ENCODE measurements at places on chromosomes 1 and 21.

- no peak for DNase-seq
Observed at GRCh38 chr21:44051462-44051941, 39.4 kb downstream of the TRAPPC10 start.

DNA sequence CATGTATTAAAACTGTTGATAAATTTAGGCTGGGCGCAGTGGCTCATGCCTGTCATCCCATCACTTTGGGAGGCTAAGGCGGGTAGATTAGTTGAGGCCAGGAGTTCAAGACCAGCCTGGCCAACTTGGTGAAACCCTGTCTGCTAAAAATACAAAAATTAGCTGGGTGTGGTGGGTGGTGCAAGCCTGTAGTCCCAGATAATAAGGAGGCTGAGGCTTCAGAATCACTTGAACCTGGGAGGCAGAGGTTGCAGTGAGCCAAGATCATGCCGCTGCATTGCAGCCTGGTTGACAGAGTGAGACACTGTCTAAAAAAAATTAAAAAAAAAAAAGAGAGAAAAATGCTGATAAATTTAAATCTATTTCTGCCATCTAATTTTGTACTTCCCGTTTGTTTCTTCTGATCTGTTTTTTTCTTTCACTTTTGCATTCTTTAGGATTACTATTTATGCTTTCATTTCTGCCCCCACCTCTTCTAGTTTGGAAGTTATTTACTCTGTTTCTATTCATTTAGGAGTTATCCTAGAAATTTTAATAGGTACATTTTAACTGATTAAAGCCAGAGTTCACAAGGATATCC lies 3.2 kb upstream of the DENND1B start:
- no peak for DNase-seq

DNA sequence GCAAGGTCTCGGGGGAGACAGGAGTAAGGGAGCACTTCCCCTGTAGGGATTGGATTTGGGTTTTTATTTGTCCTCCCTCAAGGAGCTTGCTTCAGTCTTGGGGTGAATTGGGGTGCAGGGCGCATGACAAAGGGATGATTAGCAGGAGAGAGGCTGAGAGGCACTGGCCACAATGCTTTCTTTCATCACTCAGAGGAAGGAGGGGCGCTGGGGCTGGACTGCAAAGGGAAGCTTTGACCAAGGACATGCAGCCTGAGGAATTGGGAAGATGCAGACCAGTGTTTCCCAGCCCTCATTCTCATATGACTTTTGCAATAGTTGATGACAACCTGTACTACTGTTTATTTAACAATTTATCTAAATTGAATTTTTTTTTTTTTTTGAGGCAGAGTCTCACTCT lies 34.1 kb upstream of the PDPN start:
- no peak for DNase-seq

DNA sequence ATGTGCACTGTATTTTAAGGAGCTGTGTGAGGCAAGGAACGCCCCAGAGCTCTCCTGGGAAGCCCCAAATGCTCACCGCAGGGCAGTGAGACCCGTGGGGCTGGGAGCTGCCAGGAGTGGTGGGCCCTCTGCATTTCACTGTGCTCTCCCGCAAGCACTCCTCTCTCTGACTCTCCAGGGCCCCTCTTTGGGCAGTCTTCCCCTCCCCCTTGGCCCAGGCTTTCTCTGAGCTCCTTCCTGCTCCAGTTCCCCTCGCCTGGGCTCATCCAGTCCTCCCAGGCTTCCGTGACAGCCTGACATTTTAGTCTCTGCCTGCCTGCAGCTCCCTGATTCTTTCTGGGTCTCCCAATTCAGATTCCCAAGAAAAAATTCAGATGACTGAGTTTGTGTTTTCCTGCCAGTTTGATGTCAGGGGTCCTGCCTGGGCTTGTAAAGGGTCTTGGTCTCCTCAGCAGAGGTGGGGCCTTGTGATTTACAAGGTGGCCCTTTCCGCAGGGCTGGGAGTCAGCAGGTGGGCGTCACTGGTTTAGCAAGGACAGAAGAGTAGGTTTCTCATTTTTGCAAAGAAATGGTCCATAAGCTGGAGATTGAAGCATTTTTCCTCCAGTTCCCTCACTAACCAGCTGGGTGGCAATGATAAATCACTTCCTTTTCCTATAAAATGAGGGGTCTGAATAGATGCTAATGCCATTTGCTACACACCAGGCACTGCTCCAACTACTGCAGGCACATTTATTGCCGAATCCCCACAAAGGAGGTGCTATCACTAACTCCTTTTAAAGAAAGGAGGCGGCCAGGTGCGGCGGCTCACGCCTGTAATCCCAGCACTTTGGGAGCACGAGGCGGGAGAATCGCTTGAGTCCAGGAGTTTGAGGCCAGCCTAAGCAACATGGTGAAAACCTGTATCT lies 1.9 kb upstream of the CA6 start:
- no peak for DNase-seq

DNA sequence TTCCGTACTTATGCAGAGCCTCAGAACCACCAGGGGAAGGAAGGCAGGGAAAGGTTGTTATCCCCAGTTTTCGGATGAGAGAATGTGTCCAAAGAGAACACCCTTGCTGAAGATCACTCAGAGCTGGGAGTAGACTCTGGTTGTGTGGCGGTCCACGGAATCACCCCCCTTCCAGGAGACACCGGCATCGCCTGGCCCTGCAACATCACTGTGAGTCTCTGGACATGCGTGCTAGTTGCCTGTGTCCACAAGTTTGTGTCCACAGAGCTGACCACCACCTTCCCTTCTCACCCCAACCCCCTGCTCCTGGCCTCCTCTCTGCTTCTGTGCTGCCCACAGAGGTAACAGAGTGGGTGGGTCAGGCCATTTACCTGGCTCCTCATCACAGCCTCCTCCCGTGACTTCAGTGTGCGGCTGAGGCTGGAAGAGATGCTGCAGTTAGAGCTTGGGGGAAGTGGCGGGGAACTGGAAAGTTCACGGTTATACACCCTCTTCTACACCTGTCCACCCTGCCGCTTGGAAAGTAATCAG lies 7.3 kb downstream of the MYBPH start:
- DNase-seq = no peak

GRCh38 chr1:213982672-213983492 lies 4.9 kb upstream of the PROX1 start:
- DNase-seq = no peak

DNA sequence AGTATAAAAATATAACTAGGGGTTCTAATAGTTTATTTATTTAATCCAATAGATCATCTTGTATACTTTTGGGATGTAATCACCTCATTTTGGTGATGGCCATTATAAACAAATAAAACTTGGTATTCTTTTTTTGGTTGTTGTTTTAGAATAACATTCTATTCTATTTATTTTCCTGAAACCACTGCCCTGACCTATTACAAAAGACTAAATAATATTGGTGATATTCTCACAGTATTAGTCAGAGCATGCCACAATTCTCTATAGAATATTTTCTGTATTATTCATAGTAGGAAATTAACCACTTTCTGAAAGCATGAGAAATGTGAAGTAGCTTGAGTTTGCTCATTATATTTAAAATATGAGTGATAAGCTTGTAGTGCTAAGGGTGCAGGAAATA lies 54.1 kb upstream of the LRRC7 start:
- DNase-seq = no peak

GRCh38 chr1:151970626-151971025 lies 23.0 kb downstream of the S100A10 start:
- no peak for DNase-seq

GRCh38 chr1:89762779-89763648 lies 57.8 kb upstream of the LRRC8D start:
- DNase-seq = peak; percentile 92

GRCh38 chr1:172720339-172720738 lies 61.4 kb downstream of the FASLG start:
- DNase-seq = no peak

DNA sequence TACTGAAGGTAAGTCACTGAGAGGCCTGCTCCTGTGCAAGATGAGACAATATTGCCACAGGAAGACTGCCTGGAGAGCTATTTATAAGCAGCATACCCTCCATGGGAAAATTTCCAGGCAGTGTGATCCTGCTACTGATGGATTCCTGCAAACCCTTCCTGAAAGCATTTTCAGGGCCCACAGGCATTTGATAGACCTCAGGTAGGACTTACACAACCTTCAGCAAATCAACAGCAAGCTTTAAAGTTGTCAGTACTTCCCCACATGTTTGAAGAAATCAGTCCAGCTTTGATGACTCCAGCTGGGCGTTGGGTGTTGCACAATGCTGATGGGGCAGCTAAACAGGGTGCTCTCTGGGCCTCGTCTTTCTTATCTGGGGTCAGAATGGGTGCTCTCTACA lies 108.8 kb downstream of the PLXNA2 start:
- DNase-seq = no peak

GRCh38 chr1:228097333-228098081 lies 5.6 kb downstream of the C1orf35 start:
- peak; percentile 28 for DNase-seq

- peak; percentile 55 for DNase-seq
Observed at GRCh38 chr1:7218210-7218832, 433.1 kb downstream of the CAMTA1 start.

DNA sequence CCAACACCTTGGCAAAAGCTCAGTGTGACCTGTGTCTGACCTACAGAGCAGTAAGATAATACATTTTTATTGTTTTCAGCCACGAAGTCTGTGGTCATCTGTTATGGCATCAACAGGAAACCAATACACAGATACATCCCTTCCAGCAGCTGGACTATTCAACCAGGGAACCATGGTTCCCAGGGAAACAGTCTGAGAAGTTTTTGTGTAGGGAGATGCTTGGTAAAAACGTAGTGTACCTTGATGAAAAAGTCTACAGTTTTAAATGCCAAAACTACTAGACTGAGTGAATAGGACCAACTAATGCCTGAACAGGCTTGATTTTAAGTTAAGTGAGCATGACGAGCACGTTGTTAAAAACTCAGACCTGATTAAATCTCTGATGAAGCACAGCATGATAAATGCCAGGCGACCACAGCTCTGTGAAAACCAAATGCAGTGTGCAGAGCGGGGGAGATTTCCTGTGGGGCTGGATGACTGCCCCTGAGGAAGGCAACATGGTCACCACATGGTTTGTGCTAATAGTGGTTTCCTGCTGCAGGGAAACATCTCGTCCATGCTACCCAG lies 228.9 kb downstream of the TNR start:
- peak; percentile 29 for DNase-seq

GRCh38 chr21:20627594-20627993 lies 370.6 kb upstream of the NCAM2 start:
- DNase-seq = no peak

GRCh38 chr1:246690100-246690499 lies 34.1 kb upstream of the SCCPDH start:
- no peak for DNase-seq

DNA sequence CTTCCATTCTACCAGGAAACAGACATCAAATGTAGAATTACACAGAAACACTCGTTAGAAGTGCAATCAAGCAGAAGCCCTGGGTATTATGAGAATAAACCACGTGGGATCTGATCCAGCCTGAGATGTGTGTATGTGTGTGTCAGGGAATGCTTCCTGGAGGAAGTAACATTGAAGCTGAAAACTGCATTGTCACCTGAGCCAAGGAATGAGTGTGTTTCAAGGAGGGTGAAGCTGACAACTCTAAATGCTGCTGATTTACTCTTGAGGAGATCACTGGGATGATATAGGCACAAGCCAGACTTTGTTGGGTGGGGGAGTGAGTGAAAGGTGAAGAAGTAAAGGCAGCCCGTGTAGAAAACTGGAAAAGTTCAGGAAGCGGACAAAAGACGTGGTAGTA lies 27.6 kb downstream of the FAAH start:
- DNase-seq = no peak

DNA sequence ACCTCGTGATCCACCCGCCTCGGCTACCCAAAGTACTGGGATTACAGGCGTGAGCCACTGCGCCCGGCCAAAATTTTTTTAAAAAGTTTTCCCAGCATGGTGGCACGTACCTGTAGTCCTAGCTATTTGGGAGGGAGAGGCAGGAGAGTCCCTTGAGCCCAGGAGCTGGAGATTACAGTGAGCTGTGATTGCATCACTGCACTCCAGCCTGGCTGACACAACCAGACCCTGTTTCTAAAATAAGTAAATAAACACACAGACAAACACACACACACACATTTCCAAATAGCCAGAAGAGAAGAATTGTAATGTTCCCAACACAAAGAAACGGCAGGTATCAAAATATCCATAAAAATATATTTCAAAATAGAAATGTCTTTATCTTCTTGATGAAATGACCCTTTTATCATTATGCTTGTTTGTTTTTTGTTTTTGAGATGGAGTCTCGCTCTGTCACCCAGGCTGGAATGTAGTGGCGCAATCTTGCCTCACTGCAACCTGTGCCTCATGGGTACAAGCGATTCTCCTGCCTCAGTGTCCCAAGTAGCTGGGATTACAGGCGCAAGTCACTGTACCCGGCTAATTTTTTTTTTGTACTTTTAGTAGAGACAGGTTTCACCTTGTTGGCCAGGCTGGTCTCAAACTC lies 9.3 kb downstream of the HES2 start:
- DNase-seq = no peak

GRCh38 chr1:246582301-246583055 lies 16.2 kb downstream of the CNST start:
- DNase-seq = no peak

DNA sequence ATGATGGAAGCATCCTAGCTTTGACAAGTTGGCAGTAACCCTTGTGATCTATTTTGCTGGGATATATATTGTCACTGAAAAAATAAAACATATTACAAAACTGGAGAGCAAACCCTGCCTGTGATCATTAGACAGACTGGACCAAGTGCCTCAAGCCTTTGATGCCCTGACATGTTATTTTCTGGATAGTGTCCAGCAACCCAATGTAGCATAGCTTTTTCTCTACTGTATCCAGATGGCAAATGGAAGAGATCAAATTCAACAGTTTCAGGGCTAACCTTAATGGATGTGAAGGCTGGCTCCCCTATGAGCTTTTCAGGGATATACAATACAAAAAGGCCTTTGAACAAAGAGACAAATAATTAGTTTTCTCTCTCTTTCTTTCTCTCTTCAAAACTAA lies 25.1 kb downstream of the WARS2 start:
- DNase-seq = no peak

DNA sequence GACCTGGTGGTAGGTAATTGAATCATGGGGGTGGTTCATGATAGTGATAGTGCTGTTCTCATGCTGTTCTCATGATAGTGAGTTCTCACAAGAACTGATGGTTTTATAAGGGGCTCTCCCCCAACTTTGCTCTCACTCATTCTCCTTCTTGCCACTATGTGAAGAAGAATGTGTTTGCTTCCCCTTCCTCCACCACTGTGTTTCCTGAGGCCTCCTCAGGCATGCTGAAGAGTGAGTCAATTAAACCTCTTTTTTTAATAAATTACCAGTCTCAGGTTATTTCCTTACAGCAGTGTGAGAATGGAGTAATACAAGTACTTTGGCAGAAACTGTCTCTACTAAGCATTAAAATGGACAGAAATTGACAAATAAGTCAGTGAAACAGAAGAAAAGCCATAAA lies 21.6 kb downstream of the RAB3GAP2 start:
- DNase-seq = no peak

DNA sequence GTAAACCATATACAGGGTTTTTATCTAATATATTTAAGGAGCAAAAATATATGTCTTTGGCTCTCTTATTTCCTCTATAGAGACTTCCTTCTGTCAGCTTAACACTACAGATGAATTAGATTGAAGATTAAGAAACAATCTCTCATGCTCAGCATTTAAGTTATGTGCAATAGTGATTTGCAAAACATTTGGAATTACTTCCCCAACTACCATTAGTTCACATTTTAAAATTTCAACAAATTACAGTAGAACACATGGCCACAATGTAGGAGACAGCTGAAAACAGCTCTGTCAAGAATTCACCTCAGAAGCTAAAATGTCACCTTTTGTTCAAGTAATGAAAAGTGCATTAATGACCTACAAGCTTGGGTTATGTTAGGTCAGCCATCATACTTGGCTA lies 177.9 kb downstream of the EIF4G3 start:
- DNase-seq = no peak

- no peak for DNase-seq
Observed at GRCh38 chr1:17441993-17442357, 2.5 kb upstream of the RCC2 start.
